ENCODE measurements at places on chromosomes 1 and 21. TPM values are rescaled to one million over a fixed set of nuclear protein-coding genes. Genes with fewer than 3 reads are reported as not detected.

Gene FAM72C
- 12.6 TPM for total RNA-seq

Gene OPTC
- total RNA-seq, result not detected

Gene NBPF10
- 2.1 TPM for total RNA-seq

Gene TSPAN2
- 0.24 TPM for total RNA-seq

Gene CHIA
- total RNA-seq, result not detected

Gene CD5L
- total RNA-seq, result not detected

Gene PLEKHG5
- 3.6 TPM for total RNA-seq

Gene SPRR2A
- not detected for total RNA-seq

Gene GPR25
- total RNA-seq, result not detected

Gene ADCY10
- total RNA-seq, result 0.05 TPM

Gene GNG4
- total RNA-seq, result 0.63 TPM

Gene COL16A1
- total RNA-seq, result not detected

Gene TAL1
- total RNA-seq, result not detected

Gene TNFAIP8L2
- total RNA-seq, result 42.4 TPM

Gene APH1A
- 146 TPM for total RNA-seq

Gene UHMK1
- 58.5 TPM for total RNA-seq

Gene BTF3L4
- total RNA-seq, result 37.3 TPM

Gene GPATCH4
- 29.2 TPM for total RNA-seq

Gene TRIM67
- total RNA-seq, result not detected

Gene SAMSN1
- 77.5 TPM for total RNA-seq

Gene MAPKAPK2
- 60.6 TPM for total RNA-seq

Gene EDARADD
- total RNA-seq, result 0.26 TPM

Gene ADAM30
- not detected for total RNA-seq

Gene WNT9A
- 0.12 TPM for total RNA-seq

Gene TCHHL1
- not detected for total RNA-seq

Gene AQP10
- not detected for total RNA-seq

Gene NBPF6
- total RNA-seq, result not detected

Gene GPR37L1
- not detected for total RNA-seq

Gene SPRR2F
- total RNA-seq, result not detected

Gene RHBDL2
- not detected for total RNA-seq

Gene GUCA2A
- not detected for total RNA-seq

Gene GCSAML
- total RNA-seq, result not detected

Gene SELP
- total RNA-seq, result 0.66 TPM

Gene LCE1F
- total RNA-seq, result not detected

Gene PCP4L1
- 0.71 TPM for total RNA-seq

Gene EFCAB14
- total RNA-seq, result 80.1 TPM

Gene ZMPSTE24
- 20.6 TPM for total RNA-seq

Gene ZFYVE9
- 2.7 TPM for total RNA-seq

Gene NBPF9
- total RNA-seq, result 46.6 TPM

Gene OR14C36
- total RNA-seq, result not detected

Gene STXBP3
- 49.0 TPM for total RNA-seq

Gene CGN
- 0.12 TPM for total RNA-seq

Gene ALX3
- total RNA-seq, result not detected

Gene ITLN1
- total RNA-seq, result not detected

Gene AIRE
- not detected for total RNA-seq

Gene F3
- not detected for total RNA-seq

Gene RAB7B
- total RNA-seq, result not detected

Gene FAM131C
- 3.4 TPM for total RNA-seq

Gene BECN2
- not detected for total RNA-seq
